Central memory CD4-positive, alpha-beta T cell (primary cell): ENCODE measurements at places on chromosomes 1 and 21.

GRCh38 chr1:235527196-235527814 lies 23.1 kb upstream of the B3GALNT2 start:
- no peak for DNase-seq

DNA sequence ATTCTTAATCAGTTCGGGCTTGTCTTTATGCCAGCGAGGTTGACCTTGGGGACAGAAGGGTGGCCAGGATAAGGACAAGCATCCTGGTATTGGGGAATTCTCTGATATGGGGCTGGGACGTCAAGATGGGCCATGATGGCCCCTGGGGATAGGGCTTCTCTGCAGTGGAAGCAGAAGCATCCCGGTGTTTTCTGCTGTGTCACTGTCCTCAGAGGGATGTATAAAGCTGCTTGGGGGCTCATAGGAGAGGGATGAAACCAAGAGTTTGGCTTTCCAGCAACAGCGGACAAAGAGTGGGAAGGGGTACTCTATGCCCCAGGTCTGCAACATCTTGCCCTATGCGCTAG lies 1.4 kb upstream of the ATP1B1 start:
- DNase-seq: no peak

DNA sequence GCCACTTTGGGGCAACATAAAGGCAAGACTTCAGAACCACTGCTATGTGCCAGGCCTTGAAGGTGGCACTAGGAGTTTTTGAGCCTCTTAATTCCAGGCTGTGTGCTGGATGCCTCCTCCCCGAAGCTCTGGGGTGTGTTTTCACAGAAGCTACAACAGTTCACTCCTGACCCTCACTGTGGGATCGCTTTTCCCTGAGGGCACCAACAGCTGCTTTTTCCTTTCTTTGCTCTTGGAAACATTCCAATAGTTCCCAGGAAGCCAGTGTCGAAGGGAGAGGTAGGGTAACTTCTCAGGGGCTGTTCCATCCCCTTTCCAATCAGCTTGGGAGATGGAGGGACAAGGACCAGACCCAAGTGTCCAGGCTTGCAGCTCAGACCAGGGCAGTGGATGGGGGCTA lies 153.4 kb downstream of the C1orf94 start:
- DNase-seq: no peak

DNA sequence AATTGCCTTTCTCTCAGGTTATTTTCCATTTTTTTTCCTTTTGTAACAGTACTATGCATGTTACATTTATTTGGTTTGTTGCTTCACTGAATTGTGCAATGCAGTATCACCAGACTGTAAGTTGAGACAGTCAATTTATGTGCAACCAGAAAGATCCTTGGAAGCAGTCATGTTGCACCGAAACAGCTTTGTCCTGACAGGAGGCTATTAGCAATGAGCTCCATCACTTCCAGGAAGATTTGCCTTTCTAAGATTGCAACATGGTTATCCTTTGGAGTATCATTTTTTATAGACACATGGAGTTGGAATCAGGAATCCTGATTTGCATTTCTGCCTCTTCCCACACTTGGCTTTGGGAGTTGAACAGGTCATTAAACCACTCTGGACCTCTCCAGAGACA lies 84.5 kb upstream of the ST6GALNAC5 start:
- DNase-seq: no peak

GRCh38 chr1:55051169-55051568 lies 11.8 kb downstream of the PCSK9 start:
- DNase-seq: no peak

GRCh38 chr1:235357485-235358373 lies 9.5 kb upstream of the TBCE start:
- no peak for DNase-seq

DNA sequence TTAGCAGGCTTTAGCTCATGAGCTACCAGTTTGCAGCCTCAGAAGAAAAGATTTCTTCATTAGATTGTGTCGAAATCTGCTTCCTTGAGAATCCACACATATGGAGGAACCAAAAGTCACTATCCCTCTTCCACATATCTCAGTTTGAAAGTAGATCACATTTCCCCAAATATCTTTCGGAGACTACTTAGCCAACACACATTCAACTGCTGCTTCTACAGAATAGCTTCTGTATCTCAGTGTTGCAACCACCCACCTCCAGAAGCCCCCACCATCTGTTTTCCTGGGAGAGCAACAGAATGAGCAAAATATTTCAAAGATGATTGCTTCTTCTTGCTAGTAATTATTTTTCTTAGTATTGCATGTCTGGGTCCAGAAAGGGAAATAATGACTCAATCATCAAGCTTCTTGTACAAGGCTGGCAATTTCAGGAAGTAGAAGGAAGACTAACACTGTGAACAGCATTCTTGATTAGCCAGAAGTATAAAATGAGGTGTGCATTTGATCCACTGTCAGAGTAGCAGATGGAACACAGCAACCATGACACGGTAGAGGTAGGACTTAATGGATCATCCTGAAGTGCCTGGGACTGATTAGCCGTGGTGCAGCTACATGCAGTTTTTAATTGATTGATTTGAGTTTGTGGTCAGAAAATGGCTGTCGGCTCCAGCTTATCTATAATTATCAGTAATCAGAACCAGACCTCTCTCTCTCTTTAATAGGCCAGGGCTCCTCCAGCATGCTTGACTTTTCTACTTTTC lies 24.9 kb downstream of the ZC3H11B start:
- no peak for DNase-seq

GRCh38 chr1:24640288-24640687 lies 2.8 kb upstream of the SRRM1 start:
- no peak for DNase-seq

DNA sequence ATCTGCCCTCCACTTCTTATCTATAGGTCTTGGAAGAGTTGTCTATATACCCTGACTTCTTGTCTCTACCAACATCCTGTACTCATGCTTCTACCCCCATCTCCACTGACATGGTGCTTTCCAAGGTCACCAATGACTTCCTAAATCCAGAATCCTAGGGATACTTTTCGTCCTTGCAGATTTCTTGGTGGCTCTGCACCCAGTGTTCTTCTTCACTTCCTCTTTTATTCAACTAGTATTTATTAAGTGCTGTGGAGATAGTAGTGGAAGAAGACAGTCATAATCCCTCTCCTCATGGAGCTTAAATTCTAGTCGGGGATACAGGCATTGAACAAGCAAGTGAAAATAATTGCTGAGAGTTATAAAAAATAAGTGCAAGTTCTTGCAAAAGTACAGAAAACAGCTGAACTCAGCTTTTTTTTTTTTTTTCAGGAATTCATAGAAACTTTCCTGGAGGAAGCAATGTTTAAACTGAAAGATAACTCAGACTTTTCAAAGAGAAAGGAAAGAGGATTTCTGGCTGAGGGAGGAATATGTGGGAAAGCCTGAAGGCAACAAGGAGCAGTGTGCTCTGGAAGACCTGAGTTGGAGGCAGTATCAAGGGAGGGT lies 38.2 kb upstream of the CYP4B1 start:
- no peak for DNase-seq

- DNase-seq: no peak
Measured at GRCh38 chr1:116164150-116164549, 53.0 kb downstream of the MAB21L3 start.

DNA sequence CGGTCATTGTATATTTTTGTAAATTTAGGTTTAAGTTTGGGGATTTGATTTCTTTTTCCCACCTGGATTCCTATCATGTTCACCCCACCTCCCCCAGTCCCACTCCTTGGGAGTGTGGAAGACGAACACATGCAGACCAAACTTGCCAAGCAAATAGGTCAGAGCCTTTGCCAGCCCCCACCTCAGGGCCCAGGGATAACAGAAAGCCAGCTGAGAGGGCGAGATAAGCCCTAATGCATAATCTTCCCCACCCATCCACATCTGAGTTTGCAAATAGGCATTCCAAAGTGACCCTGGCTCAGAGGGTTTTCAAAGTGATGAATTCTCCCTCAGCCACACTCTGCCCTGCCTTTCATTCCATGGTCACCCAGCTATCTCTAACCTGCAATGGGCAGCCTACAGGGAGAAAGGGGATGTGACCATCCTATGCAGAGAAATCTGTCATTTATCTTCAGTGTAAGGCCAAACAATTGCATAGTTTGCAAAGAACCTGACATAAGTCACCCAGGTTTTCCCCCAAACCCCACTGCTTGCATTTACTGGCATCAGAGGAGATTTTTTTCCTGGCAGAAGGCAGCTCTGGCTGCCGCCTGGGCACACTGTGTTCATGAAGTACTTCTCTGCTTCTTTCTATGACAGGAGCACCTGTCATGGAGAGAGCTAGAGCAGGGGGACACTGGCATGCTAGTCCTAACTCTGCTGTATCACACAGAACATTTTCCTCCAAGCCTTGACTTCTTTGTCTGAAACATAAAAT lies 69.0 kb upstream of the NFIA start:
- no peak for DNase-seq

- no peak for DNase-seq
Measured at GRCh38 chr1:44723496-44724295, 7.3 kb downstream of the RNU5D-1 start.
